NCI-H774 (cell line): ENCODE measurements at places on chromosomes 1 and 21.

DNA sequence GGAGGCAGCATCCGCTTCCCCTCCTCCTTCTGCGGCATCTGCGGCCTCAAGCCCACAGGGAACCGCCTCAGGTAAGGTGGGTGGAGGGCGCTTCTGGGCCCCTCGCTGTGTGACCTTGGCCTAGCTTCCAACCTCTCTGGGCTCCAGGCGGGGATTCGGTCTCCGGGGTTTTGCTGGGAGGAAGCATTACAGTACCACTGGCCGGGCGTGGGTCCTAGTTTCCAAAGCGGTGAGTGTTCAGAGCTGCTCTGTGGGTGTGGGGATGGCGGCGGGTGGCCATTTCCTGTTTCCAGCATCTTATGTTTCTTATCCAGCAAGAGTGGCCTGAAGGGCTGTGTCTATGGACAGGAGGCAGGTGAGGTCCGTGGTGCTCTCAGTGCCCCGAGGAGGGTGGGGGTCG lies 11.6 kb downstream of the FAAH start:
- DNase-seq: no peak

- no peak for DNase-seq
Measured at GRCh38 chr1:58266242-58266641, 280.3 kb downstream of the OMA1 start.

DNA sequence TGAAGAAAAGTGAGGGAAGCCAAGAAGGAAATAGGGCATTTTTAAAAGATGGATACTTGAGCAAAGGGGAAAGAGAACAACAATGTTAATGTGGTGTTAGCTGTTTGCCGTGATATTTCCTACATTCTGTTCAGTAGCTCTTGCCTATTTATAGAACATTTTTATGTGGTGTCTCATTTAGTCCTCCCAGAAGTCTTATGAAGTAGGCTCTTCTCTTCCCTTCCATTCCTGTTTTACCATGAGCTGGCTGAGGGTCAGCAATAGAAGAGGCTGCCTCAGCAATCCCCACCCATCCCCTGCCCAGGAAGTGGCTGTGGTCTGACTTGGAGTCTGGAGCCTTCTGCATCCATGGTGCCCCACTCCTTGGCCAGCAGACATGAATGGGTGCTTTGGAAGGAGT lies 60.1 kb downstream of the KIAA0040 start:
- DNase-seq: no peak

DNA sequence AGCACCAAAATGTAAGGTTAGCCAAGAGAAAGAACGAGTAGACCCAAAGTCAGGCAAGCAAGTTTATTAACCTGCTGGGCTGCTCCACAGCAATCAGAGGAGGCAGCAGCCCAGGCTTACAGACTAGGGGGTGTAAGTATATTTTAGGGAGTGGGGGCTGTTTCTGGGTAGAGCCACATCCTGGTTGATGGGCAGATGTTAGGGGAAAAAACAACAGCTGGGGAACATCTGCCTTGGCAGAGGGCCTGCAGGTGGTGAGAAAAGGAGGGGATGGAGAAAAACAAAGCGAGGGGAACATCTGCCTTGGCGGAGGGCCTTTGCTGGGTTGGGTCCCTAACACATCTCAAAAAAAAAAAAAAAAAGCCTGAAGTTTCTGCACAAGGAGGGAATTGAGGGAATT lies 9.7 kb upstream of the ZBTB48 start:
- DNase-seq: no peak

DNA sequence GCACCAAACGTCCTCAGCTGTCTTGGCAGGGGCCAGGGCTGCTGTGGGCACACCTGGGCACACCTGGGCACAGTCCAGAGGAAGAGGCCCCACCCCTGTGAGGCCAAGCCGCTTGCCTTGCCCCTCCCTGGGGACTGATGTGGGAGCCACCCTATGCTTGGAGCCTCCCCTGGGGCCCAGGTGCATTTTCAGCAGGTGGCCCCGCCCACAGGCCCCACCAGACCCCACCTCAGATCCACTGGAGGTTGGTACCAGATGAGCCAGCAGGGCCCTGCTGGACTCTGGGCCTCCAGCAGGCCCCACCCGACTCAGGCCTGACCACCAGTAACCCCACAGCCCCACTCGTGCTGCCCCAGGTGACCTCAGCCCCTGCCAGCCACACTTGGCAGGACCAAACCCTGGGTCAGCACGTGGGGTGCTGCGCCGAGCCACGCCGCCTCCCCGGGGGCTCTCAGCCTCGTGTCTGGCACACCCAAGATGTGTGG lies 8.8 kb downstream of the SLC19A1 start:
- no peak for DNase-seq

GRCh38 chr1:153360190-153360589 lies 2.5 kb downstream of the S100A9 start:
- DNase-seq: no peak
